ENCODE measurements at places on chromosomes 16 and 17.

DNA sequence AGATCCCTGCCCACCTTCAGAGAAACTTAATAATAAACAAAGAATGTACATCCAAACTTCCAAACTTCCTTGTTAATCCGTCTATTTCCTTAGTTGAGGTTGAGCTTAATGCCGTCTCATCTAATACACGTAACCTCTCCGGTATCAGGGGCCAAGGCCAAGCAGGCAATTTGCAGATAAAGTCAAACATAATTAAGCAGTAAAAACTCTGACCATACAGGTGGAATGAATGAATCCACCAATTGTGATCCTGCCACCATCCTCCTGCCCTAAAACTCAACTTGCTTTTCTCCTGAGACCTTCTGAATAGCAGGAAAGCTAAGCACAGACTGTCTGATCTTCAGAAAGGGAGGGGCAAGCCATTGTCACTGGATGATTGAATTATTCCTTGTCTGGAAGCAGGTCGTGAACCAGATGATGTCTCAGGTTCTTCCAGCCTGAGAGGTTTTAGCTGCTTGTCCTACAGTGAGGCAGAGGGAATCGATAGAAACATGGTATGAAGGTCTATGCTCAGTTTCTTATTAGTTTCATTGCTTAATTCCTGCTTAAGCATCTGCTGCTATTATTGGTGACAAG is 1111.8 kb upstream of the EEF2KMT start:
- no peak for DNase-seq

DNA sequence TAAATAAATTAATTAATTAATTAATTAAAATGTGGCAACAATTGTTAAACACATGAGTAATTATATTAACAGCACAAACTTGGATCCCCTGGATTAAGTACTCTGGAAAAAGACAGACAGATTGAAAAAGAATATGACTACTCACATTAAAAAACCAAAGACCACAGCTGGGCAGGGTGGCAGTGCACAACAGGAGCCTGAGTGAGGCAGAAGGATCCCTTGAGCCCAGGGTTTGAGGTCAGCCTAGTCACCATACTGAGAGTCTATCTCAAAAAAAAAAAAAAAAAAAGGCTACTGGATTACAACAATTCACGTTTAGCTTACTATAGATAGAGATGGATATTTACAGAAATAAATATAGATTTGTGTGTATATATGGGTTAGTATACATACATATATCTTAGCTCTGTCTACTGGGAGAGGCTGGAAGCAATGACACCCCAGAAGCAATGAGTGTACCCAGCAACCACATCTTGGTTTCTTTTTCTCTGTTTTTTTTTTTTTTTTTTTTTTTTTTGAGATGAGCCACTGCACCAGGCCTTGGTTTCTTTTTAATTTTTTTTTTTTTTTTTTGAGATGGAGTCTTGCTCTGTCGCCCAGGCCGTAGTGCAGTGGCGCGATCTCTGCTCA is 10.6 kb upstream of the SUZ12 start:
- DNase-seq: no peak

DNA sequence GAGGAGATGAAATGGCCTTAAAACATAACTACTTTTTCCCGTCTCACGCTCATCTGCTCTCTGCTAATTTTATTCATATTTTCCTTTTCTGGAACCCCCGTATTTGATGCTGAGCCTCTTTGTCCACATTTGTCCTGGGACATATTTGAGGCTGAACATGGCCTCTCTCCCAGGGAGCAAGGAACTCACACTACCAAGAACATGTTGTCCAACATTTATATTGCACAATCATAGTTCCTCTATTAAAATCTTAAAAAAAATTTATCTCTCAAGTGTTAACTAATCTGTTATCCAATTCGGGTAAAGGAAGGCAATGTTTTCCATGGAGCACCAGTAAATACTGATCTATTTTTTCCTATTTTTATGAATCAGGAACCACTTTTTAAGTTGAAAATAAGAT is 60.2 kb downstream of the CMC2 start:
- DNase-seq: no peak

DNA sequence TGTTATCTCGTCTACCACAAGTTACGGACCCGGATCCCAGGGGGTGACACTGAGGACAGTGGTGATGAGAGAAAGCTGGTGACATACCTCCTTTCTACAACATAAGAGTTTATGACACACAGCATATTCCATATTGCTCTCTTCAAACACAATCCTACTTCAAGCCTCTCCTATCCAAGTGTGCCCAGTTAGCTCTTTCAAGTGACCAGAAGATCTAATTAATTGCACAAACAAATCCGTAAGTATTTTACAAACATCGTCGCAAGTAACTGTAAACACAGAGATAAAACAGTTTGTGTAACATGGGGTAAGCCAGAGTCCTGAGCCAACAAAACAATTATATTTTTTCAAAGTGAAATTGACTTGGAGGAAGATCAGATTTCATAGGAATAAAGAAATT is 235.0 kb downstream of the CHD9NB start:
- no peak for DNase-seq

DNA sequence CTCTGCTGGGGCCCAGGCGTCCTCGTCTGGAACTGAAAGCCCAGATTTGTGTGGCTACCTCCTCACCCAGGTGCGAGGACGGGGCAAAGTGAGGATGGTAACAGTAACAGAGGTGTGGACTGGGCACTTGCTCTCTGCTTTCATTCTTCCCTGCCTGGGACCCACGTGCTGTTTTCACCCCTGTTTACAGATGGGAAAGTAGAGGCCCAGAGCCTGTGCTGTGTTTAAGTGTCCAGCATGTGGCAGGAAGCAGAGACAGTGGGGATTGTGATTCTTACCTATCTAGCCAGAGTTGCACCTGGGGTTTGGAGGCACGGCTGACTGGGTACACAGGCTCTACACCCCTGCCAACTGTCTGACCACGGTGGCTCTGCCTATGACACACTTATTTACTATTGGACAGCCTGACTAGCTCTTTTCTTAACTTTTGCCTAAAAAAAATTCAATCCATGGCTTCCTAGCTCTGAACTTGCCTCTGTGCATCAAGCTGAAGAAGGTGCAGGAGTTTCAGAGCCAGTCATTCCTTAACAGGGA is 155.4 kb downstream of the CLEC16A start:
- no peak for DNase-seq

GRCh38 chr16:54944002-54944401 is 13.3 kb downstream of the IRX5 start:
- no peak for DNase-seq

GRCh38 chr17:17549732-17550366 is 41.7 kb downstream of the PEMT start:
- no peak for DNase-seq

Measured in SW480 (cell line).